ENCODE measurements at places on chromosomes 2 and 18. TPM values are rescaled to one million over a fixed set of nuclear protein-coding genes. Genes with fewer than 3 reads are reported as not detected.
A peak's percentile ranks its signal among the peaks of the same experiment; 100 is the strongest.

GRCh38 chr2:23803965-23804542 is 122.9 kb downstream of the ATAD2B start:
- no peaks in the 10 kb centered on the region for H3K36me3 ChIP-seq
- no peak overlapping the region for H3K4me3 ChIP-seq
- peak; percentile 39 for DNase-seq
- H3K27me3 ChIP-seq: no peaks in the 10 kb centered on the region
- no peaks in the 10 kb centered on the region for H3K4me1 ChIP-seq

The GCG gene
- not detected for total RNA-seq

DNA sequence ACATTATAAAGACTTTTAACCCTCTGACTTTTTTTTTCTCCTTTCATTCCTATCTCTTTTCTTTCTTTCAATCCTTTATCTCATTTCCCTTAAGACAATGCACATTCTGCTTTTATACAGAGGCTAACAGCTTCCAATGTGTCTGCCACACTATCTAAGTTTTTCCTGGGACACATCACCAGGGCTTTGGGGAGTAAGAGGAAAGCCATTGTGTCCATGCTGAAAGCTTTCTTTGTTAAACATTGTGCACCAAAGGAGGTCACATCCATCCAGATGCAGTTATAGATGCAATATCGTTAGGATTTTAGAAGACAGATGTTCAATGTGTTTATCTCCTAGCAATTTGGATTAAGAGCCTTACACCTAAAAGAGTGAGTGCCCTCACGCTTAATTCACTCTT is 534.1 kb downstream of the CNTNAP5 start:
- no peak overlapping the region for H3K4me3 ChIP-seq
- H3K36me3 ChIP-seq: no peaks in the 10 kb centered on the region
- H3K27ac ChIP-seq: no peak overlapping the region
- H3K27me3 ChIP-seq: no peaks in the 10 kb centered on the region
- H3K4me1 ChIP-seq: no peaks in the 10 kb centered on the region
- no peak for DNase-seq

GRCh38 chr2:5521461-5521860 is 170.7 kb upstream of the SOX11 start:
- no peak for DNase-seq
- H3K36me3 ChIP-seq: no peaks in the 10 kb centered on the region
- H3K4me3 ChIP-seq: no peak overlapping the region
- H3K27me3 ChIP-seq: no peaks in the 10 kb centered on the region
- H3K27ac ChIP-seq: no peak overlapping the region

DNA sequence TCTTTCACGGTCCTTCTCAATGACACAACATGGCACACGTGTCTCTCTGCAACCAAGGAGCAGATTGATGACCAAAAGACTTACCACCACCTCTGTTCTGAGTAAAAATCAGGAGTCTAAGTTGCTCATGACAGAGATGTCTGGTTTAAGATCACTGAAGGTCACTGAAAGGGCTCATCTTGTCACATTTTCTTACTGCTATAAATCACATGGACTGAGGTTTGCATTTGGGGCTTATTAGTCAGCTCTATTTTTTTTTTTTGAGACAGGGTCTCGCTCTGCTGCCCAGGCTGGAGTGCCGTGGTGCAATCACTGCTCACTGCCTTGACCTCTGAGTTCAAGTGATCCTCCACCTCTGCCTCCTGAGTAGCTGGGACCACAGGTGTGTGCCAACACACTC is 19.4 kb downstream of the CFLAR start:
- H3K27me3 ChIP-seq: no peaks in the 10 kb centered on the region
- H3K36me3 ChIP-seq: peaks cover 7% of the 10 kb centered on the region
- DNase-seq: no peak
- H3K4me3 ChIP-seq: no peak overlapping the region
- H3K4me1 ChIP-seq: peaks cover 24% of the 10 kb centered on the region

The CCDC121 gene
- 4.7 TPM for total RNA-seq

The GREB1 gene
- total RNA-seq: 2.2 TPM

DNA sequence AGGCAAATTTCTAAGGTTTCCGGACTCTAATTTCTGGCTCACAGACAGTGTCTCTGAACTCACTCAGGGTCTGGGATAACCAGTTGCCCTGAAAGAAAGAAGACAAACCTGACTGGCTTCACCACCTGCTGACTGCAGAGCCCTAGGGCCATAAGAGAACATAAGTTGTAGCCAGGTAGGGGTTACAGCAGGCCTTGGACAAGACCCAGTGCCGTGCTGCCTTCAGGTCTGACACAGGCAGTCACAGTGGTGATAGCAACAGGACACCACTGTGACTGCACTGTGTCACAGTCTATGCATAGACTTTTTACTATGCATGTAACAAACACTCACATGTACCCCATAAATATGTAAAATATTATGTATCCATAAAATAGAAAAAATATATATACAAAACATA is 508.5 kb downstream of the PID1 start:
- H3K36me3 ChIP-seq: no peaks in the 10 kb centered on the region
- H3K4me1 ChIP-seq: no peaks in the 10 kb centered on the region
- no peak for DNase-seq
- no peaks in the 10 kb centered on the region for H3K27me3 ChIP-seq
- H3K4me3 ChIP-seq: no peak overlapping the region

DNA sequence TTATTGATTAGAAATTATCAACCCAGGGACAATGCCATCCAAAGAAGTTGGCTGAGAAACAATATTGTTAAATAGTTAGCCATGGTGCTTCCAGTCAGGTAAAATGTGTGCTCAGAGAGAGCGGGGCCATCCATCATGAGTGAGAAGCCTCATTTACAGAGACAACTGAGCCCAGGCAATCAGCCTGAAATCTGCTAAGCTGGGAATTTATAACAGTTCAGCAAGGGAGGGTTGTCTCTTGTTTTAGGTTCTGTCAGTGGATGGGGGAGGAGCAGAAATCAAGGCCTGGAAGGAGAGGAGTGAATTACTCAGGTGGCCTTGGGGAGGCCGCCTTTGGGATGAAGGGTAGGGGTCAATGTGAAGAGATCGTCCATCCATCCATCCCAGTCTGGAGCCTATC is 102.5 kb upstream of the ST8SIA3 start:
- H3K27me3 ChIP-seq: no peaks in the 10 kb centered on the region
- no peak overlapping the region for H3K4me3 ChIP-seq
- no peaks in the 10 kb centered on the region for H3K4me1 ChIP-seq
- no peak overlapping the region for H3K27ac ChIP-seq

All from Caco-2 (cell line).